ENCODE measurements at places on chromosomes 11 and 22. TPM values are rescaled to one million over a fixed set of nuclear protein-coding genes. Genes with fewer than 3 reads are reported as not detected.

MUC5AC gene
- total RNA-seq: not detected

TUBA8 gene
- total RNA-seq: not detected

VSIG10L2 gene
- not detected for total RNA-seq

- DNase-seq: no peak
These were observed 4.6 kb downstream of the CFL1 start for GRCh38 chr11:65853246-65853979.

DNA sequence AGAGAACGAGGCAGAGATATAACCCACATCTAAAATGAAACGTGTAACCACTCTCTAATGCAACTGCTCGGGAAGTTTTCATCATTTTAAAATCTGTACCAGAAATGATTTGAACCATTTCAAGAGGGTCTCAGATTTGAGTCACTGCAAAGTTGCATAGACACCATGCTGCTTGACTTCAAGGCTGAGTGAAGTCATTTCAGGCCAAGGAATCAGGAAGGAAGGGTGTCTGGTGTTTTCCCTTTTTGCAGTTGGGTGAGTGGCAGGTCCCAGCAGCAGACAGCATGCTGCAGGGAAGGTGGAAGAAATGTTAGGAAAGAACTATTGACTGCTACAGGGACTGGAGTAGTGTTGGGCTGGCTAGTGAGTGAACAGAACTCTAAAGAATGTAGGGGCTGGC, 16.5 kb downstream of the TANGO2 start:
- no peak for DNase-seq

GRCh38 chr22:22087854-22088657, 105.5 kb upstream of the TOP3B start:
- no peak for DNase-seq

DNA sequence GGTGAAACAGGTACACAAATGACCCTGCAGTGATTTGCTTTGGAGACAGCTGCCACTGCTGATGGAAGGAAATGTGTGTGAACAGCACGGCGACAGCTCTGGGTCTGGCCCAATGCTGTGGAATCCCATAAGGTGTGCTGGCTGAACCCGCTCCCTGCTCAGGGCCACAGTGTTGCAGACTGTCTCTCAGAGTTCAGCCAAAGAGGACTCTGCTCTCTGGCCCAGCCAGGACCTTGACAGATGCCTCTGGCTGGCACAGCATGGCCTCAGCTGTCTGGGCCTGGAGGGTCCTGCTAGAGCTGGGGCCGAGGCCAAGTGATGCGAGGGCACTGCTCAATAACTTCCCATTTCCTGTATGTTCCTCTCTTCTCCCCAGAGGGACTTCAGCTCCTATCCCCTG, 5.3 kb upstream of the ABCC8 start:
- no peak for DNase-seq

GRCh38 chr11:12008790-12009616, 577 bp upstream of the DKK3 start:
- peak; percentile 79 for DNase-seq

DNA sequence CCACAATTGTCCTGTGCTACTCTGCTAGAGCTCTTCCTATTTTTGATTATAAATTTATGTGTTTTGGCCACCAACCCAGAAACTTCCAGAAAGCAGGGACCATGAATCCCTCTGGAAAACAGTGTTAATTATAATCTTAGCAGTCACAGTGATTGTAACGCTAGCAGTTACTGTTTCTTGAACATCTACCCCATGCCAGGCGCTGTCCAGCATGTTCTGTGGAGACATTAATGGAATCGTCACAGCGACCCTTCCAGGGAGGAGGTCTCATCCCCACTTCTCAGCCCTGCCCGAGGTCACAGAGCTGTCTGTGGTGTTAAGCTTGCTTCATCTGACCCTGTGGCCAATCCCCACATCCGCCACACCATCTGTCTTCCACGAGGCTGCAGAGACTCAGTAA, 13.9 kb upstream of the PNPLA5 start:
- no peak for DNase-seq
